NCI-H1092 treated with DMSO at 0.1 percent for 48 hours (cell line): ENCODE measurements at places on chromosomes 11 and 22.

- DNase-seq: no peak
These were observed 1.5 kb upstream of the SLC7A4 start for GRCh38 chr22:21033895-21034294.

DNA sequence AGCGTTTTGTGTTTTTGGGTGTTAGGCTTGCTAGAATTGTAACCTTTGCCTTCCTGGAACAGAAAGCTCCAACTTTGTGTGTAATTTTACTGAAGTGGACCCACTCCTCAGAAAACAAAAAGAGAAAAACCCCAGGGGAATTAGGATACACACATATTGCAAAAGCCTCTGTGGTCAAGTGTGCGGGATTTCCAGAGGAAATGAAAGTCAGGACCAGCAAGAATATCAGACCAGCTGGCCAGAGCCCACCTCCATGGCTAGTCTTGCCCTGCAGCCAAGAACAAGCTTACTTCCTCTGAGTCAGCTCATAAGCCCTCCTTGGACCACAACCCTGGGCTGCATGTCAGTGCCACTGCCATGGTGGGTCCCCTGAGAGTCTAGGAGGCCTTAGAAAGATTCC, 37.0 kb upstream of the FTH1 start:
- no peak for DNase-seq

DNA sequence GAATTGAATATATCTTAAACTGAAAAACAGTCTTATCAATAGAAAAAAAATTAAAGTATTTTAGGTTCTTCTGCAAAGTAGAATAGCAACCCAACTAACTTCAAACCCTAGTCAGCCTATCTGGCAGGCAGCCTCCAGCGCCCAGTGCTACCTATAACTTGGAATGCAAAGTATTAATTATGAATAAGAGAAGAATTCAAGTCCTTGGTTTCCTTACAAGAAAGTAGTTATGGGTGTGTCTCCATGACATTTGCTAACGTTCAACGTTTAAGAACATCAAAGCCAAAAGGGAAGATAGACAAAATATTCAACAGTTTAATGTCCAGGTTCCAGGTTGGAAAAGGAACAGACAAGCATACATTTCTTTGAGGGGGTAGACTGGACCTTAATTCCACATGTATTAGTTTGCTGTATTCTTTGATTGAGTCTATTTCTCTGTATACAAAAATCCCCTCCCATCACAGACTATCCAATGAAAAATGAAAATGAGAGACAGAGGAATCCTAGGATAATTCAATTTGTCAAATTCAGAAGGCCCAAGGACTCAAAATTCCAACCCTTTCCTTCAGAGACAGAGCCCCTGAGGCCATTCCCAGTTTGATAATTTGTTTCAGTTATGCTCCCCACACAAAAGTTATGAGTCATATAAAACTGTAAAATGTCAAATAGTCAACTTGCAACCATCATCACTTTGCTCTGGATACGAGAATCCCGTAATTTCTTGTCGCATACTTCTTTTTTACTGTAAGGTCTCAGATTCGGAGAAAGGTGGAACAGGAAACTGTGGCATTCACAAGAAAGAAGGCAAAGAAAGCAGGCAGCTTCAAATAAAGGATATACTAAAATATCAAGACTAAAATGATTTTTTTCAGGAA, 83.7 kb upstream of the CHRM4 start:
- DNase-seq: no peak

DNA sequence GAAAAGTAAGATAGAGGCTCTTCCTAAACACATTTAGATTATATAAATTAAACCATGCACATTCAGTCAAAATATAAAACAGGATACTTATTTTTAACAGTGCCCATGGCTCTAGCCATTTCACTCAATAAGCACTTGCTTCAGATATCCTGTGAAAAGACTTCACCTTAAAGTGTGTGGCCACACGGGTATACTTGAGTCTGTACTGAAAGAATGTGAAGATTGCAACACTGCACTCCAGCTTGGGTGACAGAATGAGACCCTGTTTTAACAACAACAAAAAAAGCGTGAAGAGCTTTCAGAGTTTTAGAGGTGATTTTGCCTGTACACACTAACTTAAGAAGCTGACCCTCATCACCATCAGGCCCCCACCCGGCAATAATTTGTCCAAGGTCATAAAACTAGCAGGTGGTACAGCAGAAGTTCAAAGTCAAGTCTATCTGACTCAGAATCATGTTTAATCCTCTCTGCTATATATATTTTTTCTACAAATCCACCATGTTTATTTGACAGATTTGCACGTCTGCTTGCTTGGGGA, 203.5 kb upstream of the GUCY1A2 start:
- DNase-seq: no peak

DNA sequence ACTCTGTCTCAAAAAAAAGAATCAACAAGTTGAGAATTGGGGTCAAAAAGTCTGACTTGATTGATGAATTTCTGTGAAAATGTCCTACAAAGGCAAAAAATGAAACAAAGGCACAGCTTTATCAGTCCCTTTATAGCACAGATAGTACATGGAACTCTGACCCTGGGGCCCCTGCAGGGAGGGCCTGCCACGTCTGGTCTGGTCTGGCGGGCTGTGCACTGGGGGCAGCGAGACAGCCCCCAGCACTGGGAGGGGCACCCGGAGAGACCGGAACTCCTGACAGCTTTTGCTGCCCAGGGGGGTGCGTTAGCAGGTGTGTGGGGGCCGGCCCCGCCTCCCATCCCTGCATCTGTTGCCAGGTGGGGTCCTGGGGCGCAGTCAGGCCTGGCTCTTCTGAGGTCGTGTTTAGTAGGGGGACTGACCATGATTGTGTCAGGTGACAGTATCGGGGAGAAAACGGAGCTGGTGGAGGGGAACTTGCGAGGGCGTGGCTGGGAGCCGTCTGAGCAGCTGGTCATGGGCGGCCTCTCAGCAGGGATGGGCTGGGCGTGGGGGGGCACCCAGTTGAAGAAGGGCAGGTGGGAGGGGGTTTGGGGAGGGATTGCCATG, 51.7 kb downstream of the GRAMD4 start:
- no peak for DNase-seq

GRCh38 chr22:25546751-25547150, 17.7 kb upstream of the GRK3 start:
- DNase-seq: no peak

DNA sequence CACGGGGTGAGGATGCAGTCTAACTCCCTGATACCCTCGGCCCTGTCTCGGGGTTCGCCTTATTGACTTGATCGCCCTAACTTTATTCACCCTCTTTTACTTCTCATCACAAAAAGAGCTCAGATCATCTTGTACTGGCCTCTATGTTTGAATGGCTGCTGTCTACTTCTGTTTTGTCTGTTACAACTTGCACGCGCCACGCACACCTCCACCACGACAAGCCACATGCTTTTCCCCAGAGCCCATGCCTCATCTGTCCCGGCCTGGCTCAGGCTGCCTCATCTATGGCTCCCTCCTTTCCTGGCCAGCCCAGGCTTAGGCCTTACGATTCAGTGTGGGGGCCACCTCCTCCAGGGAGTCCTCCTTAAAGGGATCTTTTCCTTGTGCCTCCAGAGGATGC, 180.9 kb downstream of the EFCAB6 start:
- DNase-seq: no peak

- DNase-seq: no peak
These were observed 27.8 kb downstream of the WEE1 start for GRCh38 chr11:9601037-9601875.

GRCh38 chr11:66818231-66818955, 24.8 kb upstream of the RCE1 start:
- DNase-seq: no peak

DNA sequence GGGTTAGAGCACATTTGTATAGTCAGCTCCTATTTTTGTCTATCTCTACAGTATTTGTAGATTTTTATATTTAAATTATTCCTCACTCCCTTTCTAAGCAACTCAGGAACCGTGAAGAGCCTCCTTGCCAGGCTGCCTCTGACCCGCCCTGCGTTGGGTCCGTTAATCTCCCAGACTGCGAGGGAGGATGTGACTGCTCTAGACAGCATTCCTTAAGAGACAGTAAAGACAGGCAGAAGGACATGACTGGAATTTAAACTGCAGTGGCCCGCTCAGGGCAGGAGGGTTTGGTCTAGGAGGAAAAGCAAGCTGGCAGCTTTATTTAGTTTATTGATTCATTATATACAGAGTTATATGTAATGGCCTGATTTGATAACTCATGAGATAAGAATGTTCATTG, 413.7 kb downstream of the TMEM135 start:
- no peak for DNase-seq

DNA sequence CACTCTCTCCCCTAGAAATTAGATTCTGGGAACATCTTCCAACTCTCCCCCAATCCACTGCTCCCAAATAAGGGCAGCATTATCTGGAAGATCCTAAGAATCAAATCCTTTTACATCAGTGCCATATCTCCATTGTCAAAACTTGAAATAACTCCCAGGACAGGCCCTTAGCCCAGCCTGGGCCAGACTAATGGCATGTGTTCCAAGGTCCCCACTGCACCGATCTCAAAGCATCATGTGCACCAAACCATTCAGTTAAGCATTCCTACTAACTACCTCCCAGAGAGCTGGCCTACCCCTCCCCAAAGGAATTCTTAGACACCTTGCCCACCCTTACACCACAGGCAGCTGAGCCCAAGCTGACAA, 44.2 kb upstream of the POU2AF1 start:
- no peak for DNase-seq

DNA sequence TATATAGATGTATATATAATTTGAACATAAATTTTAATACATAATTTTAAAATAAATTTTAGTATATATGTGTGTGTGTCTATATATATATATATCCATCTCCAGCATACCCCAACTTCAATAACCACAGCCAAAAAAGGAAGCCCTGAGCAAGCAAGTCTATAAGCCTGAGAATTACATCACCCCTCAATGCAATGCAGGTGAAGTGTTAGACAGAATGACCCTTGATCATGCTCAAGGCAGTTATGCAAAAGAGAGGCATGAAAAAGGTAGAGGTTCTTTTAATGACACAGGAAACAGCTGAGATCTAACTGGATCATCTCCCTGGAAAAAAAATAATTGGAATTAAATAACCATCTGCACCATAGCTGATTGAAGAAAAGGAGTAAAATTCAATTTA, 557.9 kb upstream of the ANO5 start:
- no peak for DNase-seq

- DNase-seq: no peak
These were observed 33.9 kb downstream of the ARRB1 start for GRCh38 chr11:75317446-75318122.

DNA sequence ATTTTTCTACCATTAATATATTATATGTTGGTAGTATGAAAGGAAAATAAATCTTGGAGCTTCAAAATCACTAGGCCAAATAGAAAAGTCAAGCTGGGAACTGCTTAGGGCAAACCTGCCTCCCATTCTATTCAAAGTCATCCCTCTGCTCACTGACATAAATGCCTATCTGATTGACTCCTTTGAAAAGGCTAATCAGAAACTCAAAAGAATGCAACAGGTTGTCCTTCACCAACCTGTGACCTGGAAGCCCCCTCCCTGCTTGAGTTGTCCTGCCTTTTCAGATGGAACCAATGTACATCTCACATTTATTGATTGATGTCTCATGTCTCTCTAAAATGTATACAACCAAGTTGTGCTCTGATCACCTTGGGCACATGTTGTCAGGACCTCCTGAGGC, 3.2 kb upstream of the TRIM34 start:
- DNase-seq: no peak

GRCh38 chr11:19872512-19873145, 160.0 kb downstream of the NAV2 start:
- peak; percentile 66 for DNase-seq

- DNase-seq: peak; percentile 7
These were observed 34.3 kb upstream of the PRODH start for GRCh38 chr22:18970176-18970947.

GRCh38 chr11:100741866-100742625, 55.0 kb downstream of the ARHGAP42 start:
- DNase-seq: no peak

DNA sequence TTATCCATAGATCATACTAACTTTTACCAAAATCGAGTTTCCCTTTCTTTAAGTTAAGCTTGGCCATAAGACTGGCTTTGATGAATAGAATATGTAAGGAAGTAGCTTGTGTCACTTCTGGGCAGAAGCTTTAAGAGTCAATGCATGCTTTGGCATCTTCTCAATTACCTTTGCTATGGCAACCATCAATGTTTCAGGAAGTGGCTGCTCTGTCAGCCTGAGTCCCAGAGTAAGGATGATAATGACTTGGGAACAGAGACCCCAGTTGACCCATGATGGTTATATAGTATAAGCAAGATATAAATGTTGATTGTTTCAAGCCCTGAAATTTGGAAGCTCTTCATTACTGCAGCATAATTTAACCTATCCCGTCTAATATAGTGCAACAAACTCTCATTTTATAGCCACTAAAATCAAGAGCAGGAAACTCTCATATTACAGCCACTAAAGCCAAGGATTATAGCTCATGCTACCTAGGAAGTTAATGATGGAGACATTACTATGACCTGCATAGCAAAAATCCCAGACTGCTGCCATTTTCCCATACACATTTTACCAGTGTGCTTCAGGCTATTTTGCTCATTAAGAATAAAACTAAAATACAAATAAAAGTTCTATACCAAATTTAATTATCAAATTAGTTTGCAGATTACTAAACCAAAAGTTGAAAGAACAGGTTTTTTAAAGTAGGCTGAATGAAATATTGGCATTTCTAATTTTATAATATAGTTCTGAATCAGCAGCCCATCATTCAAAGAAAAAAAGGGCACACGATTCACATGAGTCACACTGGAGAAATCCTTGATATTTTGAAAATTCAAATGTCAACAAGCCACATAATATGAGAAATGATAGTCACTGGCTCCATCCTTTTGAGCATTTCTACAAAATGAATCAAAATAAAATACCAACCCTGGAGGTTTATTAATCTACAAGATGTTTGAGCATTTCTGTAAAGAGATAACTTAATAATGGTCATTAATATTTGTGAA, 23.8 kb downstream of the FSHB start:
- no peak for DNase-seq

- no peak for DNase-seq
These were observed 4.8 kb downstream of the FGF3 start for GRCh38 chr11:69814411-69814810.

- DNase-seq: no peak
These were observed at the start of gene ADORA2A for GRCh38 chr22:24427500-24428164. Gene ADORA2A, plus strand, starts transcription at chr22:24427599. Its CDS starts 5,806 bp downstream, at chr22:24433405.

- no peak for DNase-seq
These were observed 883.5 kb downstream of the OPCML start for GRCh38 chr11:132648851-132649250.

GRCh38 chr11:16860617-16861016, 122.2 kb downstream of the C11orf58 start:
- no peak for DNase-seq
